ENCODE measurements at places on chromosomes 13 and 19. TPM values are rescaled to one million over a fixed set of nuclear protein-coding genes. Genes with fewer than 3 reads are reported as not detected.

- no peak for DNase-seq
Measured at GRCh38 chr13:113298043-113298945, 1.3 kb downstream of the LAMP1 start.

- no peak for DNase-seq
Measured at GRCh38 chr13:47332149-47332548, 435.3 kb upstream of the HTR2A start.

Gene ZNF135
- total RNA-seq, result 11.8 TPM

- peak; percentile 73 for DNase-seq
Measured at GRCh38 chr19:49057636-49058234, at the start of gene CGB7. TSS of gene CGB7 (minus strand) at chr19:49057749. CDS start at chr19:49055375, 2,374 bp downstream.

DNA sequence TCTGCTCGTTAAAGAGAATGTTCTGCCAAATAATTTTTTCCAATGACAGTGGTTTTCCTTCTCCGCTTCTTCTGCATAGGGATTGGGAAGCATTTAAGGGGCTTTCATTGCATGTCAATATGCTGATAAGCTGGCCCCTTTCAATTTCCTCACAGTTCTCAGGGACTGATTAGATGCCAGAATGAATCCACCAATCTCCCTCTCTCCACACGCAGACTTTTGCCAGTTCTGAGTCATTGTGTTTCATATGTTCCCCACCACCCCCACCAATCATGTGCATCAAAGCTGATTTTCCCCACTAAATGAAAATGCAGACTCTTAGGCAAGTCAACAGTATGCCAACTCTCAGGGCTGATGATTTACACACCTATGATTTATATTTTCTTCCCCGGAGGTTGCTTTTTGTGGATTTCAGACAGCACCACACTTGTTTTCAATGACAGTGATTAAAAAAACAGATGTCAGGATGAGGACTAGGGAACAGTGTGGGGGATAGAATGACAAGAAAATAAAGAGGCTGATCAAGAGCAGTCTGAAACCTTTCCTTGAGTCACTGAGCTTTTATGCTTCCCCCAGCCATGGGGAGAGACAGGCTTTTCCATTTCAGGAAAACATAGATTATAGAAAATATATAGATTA, 47.9 kb upstream of the C13orf42 start:
- DNase-seq, result no peak

DNA sequence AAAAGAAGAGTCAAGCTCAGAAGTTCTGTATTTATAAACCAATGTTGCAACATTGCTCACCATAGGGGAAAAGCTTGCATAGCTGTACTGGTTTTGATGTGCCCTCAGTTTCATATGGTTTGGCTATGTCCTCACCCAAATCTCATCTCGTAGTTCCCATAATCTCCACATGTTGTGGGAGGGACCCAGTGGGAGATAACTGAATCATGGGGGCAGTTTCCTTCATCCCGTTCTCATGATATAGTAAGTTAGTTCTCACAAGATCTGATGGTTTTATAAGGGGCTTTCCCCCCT, 73.9 kb downstream of the TNFRSF19 start:
- DNase-seq, result no peak

DNA sequence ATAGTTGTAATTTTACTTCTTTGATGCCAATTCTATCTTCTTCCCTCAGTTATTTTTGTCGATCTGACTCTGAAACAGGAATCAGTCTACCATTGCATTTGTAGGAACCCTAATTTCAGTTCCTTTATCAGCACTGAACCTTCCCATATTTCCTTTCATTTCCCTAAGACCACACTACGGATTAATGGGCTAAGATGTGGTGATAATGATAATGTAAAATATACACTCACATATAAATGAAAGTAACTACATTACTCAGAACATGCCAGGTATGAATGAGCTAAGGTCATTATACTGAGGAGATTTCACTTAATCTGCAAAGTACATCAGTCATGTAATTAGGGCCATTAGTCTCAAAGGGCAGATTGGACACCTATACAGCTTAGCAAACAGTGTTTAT, 60.2 kb upstream of the RFC3 start:
- DNase-seq, result no peak

Gene MAMSTR
- 0.41 TPM for total RNA-seq

DNA sequence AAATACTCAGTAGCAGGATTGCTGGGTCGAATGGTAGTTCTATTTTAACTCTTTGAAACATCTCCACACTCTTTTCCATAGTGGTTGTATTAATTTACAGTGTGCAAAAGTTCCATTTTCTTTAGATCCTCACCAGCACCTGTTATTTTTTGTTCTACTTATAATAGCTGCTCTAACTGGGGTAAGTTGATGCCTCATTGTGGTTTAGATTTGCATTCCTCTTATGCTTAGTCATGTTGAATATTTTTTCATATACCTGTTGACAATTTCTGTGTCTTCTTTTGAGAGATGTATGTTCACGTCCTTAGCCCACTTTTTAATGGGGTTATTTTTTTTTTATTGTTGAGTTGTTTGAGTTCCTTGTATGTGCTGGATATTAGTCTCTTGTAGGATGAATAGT, 144.6 kb downstream of the NBEA start:
- no peak for DNase-seq

DNA sequence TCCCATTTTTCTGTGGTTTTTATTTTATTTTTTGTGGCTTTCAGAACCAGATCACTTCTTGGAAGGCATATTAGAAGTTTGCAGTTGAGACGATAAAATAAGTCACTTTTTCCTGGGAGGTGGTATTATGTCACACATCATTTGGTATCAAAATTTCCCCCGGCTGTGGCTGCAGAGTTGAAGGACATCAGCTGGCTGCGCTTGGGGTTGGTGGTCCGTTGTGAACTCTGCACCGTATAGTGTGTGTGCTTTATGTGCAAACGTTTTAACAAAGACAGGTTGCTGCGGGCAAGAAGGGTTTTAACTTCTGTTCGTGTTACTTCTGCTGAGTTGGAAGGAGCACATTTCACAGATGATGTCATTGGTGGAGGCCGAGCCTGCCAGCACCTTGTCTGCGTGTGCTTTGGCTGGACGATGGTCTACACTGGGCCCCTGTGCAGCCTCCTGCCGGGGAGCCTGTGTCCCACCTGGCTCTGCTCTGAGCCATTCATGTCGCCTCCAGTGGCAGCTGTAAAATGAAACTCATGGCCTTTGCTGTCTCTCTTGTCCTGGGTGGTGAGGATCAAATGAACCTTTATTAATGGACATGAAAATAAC, 9.6 kb downstream of the ATP11A start:
- DNase-seq, result no peak

DNA sequence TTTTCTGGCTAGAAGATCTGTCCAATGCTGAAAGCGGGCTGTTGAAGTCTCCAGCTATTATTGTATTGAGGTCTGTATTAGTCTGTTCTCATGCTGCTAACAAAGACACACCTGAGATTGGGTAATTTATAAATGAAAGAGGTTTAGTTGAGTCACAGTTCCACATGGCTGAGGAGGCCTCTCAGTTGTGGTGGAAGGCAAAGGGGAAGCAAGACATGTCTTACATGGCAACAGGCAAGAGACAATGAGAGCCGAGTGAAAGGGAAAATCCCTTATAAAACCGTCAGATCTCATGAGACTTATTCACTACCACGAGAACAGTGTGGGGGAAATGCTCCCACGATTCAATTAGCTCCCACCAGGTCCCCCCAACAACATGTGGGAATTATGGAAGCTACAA, 980.4 kb downstream of the SLITRK5 start:
- DNase-seq, result no peak

Gene NR2F6
- 9.8 TPM for total RNA-seq

- DNase-seq, result no peak
Measured at GRCh38 chr13:33683376-33683775, 134.6 kb upstream of the RFC3 start.

DNA sequence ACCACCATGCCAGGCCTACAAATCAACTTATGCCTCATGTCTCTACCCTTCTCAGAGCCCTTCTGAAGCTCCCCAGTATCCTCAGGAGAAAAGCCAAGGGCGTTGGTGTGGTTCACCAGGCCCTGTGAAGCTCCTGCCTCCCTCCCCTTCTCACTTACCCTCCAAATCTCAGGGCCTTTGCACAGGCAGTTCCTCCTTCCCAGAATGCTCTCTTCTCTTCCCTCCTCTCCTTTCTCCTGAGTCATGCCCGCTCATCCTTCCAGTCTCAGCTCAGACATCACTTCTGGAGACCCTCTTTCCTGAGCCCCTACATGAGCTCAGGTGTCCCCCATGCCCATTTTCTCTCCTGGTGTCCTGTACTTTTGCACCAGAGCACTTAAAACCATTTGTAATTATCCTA, 20.5 kb downstream of the HIF3A start:
- DNase-seq, result no peak

DNA sequence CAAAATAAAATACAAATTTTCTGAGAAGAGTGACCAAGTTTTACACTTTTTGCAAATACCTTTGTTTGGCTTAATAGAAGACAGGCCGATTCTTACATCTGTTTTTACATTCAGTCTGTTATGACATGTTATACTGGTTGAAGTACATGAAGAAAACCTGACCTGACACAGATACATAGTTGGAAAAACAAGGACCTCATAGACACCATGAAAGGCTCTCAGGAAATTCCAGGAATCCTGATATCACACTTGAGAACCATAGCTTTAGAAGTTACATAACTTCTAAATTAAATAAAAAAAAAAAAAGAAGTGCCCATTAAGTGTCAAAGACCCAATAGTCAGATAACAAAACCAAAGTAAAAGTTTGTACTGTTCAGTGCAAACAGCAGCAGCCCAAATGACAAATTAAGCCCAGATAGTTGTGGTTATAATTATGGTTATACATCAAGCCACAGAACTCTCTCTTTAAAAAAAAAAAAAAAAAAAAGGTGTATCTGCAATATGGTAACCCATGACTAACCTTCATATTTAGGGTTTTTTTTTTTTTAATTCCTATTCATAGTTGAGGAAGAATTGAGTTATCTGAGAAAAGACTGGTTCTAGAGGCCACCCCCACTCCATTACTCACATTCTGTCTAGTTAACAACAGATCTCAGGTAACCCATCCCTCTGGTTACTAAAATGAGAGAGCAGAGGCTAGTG, 19.8 kb downstream of the RBM26 start:
- DNase-seq, result no peak

GRCh38 chr19:1789261-1790041, 22.6 kb downstream of the ATP8B3 start:
- DNase-seq, result no peak

Gene TPTE2
- 0.41 TPM for total RNA-seq

- no peak for DNase-seq
Measured at GRCh38 chr19:13830741-13831536, 35.7 kb downstream of the ZSWIM4 start.

DNA sequence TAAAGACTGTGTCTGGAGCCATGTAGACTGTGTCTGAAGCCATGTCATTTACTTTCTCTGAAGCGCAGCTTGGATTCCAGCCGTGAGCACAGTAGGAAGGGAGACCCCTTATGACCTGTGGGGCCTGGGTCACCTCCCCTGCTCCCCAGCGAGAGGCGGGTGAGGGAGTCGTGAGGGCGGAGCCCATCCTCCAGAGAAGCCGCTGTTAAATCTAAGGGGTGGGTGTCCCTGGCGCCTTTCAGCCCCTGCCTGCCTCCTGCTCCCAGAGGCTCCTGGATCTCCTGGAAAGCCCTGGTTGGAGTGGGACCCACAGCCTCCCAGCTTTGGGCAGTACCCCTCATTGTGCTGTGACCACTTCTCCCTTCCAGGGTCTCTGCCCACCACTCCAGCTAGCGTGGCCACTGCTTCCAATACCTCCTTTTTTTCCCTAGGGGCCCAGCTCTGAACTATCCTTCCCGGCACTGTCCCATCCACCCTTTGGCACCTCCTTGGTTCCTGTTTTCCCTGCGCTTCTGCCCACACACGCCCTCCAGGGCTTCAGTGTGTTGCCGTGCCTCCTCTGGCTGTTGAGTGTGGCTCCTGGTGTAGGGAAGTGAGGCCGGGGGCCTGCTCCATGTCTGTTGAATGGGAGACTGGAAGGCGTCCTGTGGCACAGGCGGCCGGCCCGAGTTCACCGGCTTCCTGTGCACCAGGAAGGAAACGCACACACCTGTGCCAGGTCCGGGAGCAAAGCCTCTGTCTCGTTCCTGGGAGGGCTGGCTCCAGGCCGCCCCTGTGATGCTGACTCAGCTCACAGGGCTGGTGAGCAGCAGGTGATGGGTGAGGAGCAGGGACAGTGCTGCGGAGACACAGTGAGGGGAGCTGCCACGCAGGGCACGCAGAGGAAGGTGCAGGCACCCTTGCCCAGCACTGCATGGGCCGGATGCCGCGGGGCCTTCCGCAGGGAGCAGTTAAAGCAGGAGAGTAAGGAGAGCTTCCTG, 29.4 kb downstream of the ATP4B start:
- no peak for DNase-seq

Data from frontal cortex (tissue), 4 donors.